HT-29 (cell line): ENCODE measurements at places on chromosomes 2 and 18. TPM values are rescaled to one million over a fixed set of nuclear protein-coding genes. Genes with fewer than 3 reads are reported as not detected.

DNA sequence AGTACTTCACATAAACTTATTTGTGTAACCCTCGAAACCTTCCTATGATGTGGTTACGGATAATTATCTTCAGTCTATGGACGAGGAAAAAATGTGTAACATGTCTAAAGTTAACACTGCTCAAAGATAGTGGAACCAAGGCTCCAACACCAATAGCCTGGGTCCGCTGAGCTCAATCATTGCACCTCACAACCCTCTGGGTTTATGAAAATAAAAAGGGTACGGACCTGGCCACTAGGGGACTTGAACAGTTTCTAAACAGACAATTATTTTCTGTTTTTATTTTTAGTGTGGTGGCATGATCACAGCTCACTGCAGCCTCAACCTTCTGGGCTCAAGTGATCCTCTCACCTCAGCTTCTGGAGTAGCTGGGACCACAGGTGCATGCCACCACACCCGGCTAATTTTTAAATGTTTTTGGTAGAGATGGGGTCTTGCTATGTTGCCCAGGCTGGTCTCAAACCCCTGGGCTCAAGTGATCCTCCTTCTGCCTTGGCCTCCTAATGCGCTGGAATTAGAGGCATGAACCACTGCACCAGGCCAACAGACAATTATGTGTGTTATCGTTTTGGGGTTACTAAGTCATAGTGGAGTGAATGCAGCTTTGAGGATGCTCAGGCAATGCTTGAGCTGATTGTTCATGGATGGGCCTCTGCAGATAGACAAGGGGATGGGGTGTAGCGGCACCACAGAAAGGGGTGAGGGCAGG lies 10.1 kb downstream of the CASP8 start:
- DNase-seq = no peak

GRCh38 chr18:29711932-29712331 lies 1330.6 kb downstream of the DSC3 start:
- no peak for DNase-seq

DNA sequence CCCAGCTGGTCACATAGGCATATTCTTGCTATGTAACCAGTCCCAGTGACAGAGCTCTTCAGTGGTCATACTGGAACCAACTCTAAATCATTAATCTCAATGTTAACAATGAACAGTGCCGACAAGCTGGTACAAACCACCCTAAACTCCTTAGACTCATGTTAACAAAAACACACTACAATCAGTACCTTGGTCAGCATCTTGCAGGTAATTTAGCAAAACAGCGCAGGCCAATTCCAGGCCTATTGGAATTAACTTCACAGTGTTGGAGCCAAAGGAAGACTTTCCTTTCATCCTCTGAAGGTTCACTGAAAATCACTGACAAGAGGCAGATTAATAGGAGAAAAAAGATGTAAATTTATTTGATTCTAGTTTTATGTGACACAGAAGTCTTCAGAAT lies 396.4 kb downstream of the PIK3C3 start:
- no peak for DNase-seq

The SELENOI gene
- 23.6 and 32.9 TPM in 2 replicates for total RNA-seq

GRCh38 chr18:62420151-62420512 lies 95.0 kb downstream of the TNFRSF11A start:
- peak; percentile 72 for DNase-seq

- no peak for DNase-seq
Measured at GRCh38 chr2:31227711-31228125, 6.2 kb upstream of the EHD3 start.

DNA sequence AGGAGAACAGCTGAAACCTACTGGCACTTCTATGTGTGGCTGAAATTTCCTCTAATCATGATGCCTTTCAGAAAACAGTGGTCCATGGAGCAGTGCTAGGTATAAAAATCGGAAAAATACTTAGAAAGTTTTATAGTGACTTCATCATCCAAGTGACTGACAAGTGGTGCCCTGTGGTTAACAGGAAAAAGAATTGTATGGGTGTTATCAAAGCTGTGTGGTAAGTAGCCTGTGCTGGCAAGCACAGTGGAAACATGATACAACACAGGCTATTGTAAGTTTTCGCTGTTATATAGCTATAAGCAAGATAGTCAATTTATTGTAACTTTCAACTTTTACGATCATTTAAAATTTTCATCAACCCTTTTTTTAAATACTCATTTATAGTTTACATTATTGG lies 1599.7 kb upstream of the ZEB2 start:
- no peak for DNase-seq
